T47D (cell line): ENCODE measurements at places on chromosomes 6 and 20.
A peak's percentile ranks its signal among the peaks of the same experiment; 100 is the strongest.

DNA sequence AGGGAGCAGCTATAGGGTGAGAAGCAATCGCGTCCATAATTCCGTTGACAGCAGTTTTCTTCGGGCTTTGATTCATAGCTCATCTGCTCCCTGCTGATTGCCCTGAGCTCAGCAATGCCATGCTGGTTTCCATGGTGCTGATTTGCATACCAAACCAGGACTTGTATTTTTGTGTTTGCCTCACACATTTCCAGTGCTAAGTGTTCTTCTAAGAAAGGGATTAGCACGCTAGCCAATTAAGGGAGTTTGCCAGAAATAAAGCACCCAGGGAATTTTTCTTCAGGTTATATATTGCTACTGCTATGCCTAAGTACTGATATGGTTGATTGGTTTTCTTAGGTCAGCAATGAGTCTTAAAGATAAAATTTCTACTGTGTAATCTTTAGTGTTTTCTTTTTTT is 177.6 kb downstream of the PLCB1 start:
- DNase-seq, result peak; percentile 12

GRCh38 chr20:11012975-11013374 is 339.2 kb upstream of the JAG1 start:
- no peak for DNase-seq

- no peak for DNase-seq
Measured at GRCh38 chr6:150691463-150691862, 91.8 kb downstream of the PLEKHG1 start.

GRCh38 chr20:839626-840025 is 6.1 kb downstream of the FAM110A start:
- no peak for DNase-seq

DNA sequence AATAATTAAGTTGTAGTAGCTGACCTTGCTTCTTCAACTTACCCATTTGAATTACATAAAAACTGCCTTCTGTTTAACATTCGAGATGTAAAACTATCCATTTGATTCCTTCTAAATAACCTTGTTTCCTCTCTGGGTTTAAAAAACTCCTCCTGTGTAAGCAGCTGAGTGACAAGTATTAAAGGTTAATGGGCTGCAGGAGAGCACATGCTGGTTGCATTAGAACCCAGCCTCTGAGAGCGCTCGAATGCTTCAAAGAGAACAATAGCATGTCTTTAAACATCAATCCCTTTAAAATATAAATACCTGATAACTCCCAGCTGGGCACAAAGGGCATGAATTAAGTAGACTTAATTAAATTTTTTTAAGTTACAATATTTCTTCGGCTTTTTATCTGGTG is 215.8 kb downstream of the EYA4 start:
- no peak for DNase-seq
